ENCODE measurements at places on chromosomes 1 and 21. TPM values are rescaled to one million over a fixed set of nuclear protein-coding genes. Genes with fewer than 3 reads are reported as not detected.

The TMEM269 gene
- not detected for polyA plus RNA-seq

The NHLH1 gene
- 0.19 TPM for polyA plus RNA-seq

The MAN1C1 gene
- polyA plus RNA-seq: 16.9 TPM

The HAX1 gene
- polyA plus RNA-seq: 131 TPM

The CHI3L2 gene
- polyA plus RNA-seq: 1.0 TPM

The CBR3 gene
- 10.9 TPM for polyA plus RNA-seq

The TTC24 gene
- polyA plus RNA-seq: not detected

The BRDT gene
- polyA plus RNA-seq: not detected

The PTGS2 gene
- polyA plus RNA-seq: 2.1 TPM

The TNFRSF8 gene
- 0.22 TPM for polyA plus RNA-seq

The ADAR gene
- 159 TPM for polyA plus RNA-seq

The GGPS1 gene
- polyA plus RNA-seq: 37.4 TPM

The PUM1 gene
- polyA plus RNA-seq: 73.0 TPM

The ZNF697 gene
- 12.9 TPM for polyA plus RNA-seq

The CSMD2 gene
- 2.3 TPM for polyA plus RNA-seq

The HHIPL2 gene
- polyA plus RNA-seq: 0.04 TPM

The LCE2A gene
- not detected for polyA plus RNA-seq

The RGSL1 gene
- not detected for polyA plus RNA-seq

The EPS8L3 gene
- not detected for polyA plus RNA-seq
